ENCODE measurements at places on chromosomes 1 and 21. TPM values are rescaled to one million over a fixed set of nuclear protein-coding genes. Genes with fewer than 3 reads are reported as not detected.

The ST3GAL3 gene
- 30.2 TPM for total RNA-seq

The AGT gene
- total RNA-seq, result 16.0 TPM

The AGBL4 gene
- 1.6 TPM for total RNA-seq

The ADGRB2 gene
- 1.9 TPM for total RNA-seq

The ECE1 gene
- 70.7 TPM for total RNA-seq

The C2CD2 gene
- 16.4 TPM for total RNA-seq

The HAPLN2 gene
- total RNA-seq, result 3.0 TPM

The LENEP gene
- not detected for total RNA-seq

The TEKT2 gene
- total RNA-seq, result not detected

The FABP3 gene
- total RNA-seq, result 32.2 TPM

The COL18A1 gene
- 83.7 TPM for total RNA-seq

The SYCP1 gene
- total RNA-seq, result not detected

The TRIM63 gene
- total RNA-seq, result 0.31 TPM

The C1orf105 gene
- not detected for total RNA-seq

The FCRLA gene
- not detected for total RNA-seq

The PTGFR gene
- total RNA-seq, result 11.6 TPM

The PLA2G4A gene
- total RNA-seq, result 4.2 TPM

The NEXN gene
- total RNA-seq, result 142 TPM

The LYPD8 gene
- not detected for total RNA-seq

The GNL2 gene
- total RNA-seq, result 26.8 TPM

The LRRN2 gene
- 4.0 TPM for total RNA-seq

The TRIM17 gene
- not detected for total RNA-seq

The SEMA6C gene
- 13.9 TPM for total RNA-seq

The CD84 gene
- total RNA-seq, result 3.7 TPM

The FCGR3B gene
- 2.0 TPM for total RNA-seq

The AGMAT gene
- not detected for total RNA-seq

The MFSD2A gene
- 4.8 TPM for total RNA-seq

The TAS1R1 gene
- not detected for total RNA-seq

The TFF3 gene
- 10.0 TPM for total RNA-seq

The SYT14 gene
- 0.27 TPM for total RNA-seq

The KRTAP20-2 gene
- not detected for total RNA-seq

The PADI2 gene
- 0.54 TPM for total RNA-seq

The TNFRSF14 gene
- 81.6 TPM for total RNA-seq

The CASQ2 gene
- total RNA-seq, result 147 TPM

The SPAG17 gene
- total RNA-seq, result 0.13 TPM

The CLDN19 gene
- total RNA-seq, result not detected

The IVL gene
- total RNA-seq, result not detected

The HES5 gene
- not detected for total RNA-seq

The CCDC30 gene
- 2.7 TPM for total RNA-seq

The SPATA21 gene
- 0.12 TPM for total RNA-seq

The CLCN6 gene
- total RNA-seq, result 16.6 TPM

The IFT25 gene
- 17.7 TPM for total RNA-seq

The SPRR2F gene
- not detected for total RNA-seq

The MPL gene
- not detected for total RNA-seq

The FOXD3 gene
- 2.7 TPM for total RNA-seq

The AMY1B gene
- not detected for total RNA-seq

The CLCA1 gene
- not detected for total RNA-seq
